Inflammatory macrophage treated with lipopolysaccharide for 4 hours (primary cell): ENCODE measurements at places on chromosomes 3 and 15.

- peak; percentile 84 for DNase-seq
These were observed 24.3 kb upstream of the IL12A start for GRCh38 chr3:159964166-159964973.

GRCh38 chr3:37712918-37713817 lies 148.5 kb upstream of the CTDSPL start:
- no peak for DNase-seq

DNA sequence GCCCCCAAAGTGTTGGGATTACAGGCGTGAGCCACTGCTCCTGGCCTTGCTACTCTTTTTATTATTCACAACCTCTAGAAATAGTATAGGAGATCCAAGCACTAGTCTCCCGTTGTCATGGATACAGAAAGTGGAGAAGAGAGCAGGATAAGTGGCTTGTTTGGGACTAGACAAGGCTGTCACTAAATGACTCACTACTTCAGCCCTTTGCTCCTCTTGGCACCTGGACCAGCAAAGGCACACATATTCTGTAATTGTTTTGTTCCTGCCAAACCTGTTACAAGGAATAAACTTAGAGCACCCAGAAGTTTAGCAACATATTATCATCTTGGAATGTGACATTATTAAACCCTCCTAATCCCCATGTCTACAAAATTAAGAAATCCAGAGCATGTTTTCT lies 427.2 kb upstream of the THBS1 start:
- DNase-seq = no peak

DNA sequence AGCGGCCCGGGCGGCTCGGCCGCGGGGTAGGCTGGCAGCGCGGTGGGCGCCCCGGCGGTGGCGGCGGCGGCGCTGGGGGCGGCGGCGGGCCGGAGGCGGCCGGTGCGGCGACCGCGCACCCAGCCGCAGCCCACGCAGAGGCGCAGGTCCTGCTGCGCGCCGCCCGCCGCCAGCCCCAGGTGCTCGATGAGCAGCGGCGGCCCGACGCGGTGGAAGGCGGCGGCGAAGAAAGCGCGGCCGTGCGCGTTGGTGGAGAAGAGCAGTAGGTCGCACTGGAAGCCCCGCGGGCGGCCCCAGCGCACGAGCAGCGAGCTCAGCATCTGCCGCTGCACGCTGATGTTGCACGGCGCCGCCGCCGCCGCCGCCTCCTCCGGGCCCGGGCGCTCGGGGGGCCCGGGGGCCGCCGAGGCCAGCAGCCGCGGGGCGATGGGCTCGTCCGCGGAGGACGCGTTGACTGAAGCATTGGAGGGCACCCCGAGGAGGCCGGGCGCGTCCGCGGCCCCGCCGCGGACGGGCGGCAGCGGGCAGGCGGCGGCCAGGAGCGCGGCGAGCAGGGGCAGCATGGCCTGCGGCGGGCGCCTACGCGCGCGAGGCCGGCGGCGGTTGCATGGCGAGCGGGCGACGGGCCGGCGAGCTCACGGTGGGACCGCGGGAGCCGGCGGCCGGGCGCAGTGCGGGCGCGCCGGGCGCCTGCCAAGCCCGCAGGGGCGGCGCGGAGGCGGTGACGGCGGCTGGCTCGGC lies 452 bp downstream of the TMEM158 start:
- peak; percentile 47 for DNase-seq

DNA sequence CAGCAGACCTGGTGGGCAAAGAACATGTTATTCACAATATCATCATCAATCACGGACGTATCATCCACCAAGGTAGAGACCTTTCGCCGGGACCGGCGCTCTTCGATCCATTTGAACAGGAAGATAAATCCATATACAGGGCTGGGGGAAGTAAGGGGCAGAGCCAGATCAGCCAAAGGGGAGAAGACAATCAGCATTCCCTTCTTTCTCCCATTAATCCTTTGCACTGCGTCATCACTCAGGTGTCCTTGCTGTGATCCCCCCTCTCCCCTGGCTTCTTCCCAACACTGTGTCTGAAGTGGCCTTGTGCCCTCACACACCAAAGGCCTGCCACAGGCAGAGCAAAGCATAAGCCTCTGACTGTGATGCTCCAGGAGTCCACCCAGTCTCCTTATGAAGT lies 36.4 kb downstream of the SEMA3G start:
- no peak for DNase-seq
